ENCODE measurements at places on chromosomes 12 and 14. TPM values are rescaled to one million over a fixed set of nuclear protein-coding genes. Genes with fewer than 3 reads are reported as not detected.
A peak's percentile ranks its signal among the peaks of the same experiment; 100 is the strongest.

GRCh38 chr12:21851151-21851550 is 76.6 kb upstream of the KCNJ8 start:
- H3K27me3 ChIP-seq = no peaks in the 10 kb centered on the region
- H3K4me1 ChIP-seq = peaks cover 5% of the 10 kb centered on the region
- no peak for DNase-seq
- no peaks in the 10 kb centered on the region for H3K36me3 ChIP-seq
- H3K4me3 ChIP-seq = no peak overlapping the region
- H3K27ac ChIP-seq = no peak overlapping the region

- no peak within 1 kb of the TSS for H3K27ac ChIP-seq
- DNase-seq = no peak
- H3K4me3 ChIP-seq = no peak within 1 kb of the TSS
- H3K27me3 ChIP-seq = peaks cover 78% of the 10 kb centered on the region
These were observed at the start of gene KRT76 for GRCh38 chr12:52776913-52777395. KRT76 (minus strand) TSS chr12:52777345; CDS start chr12:52777291, 54 bp downstream.

DNA sequence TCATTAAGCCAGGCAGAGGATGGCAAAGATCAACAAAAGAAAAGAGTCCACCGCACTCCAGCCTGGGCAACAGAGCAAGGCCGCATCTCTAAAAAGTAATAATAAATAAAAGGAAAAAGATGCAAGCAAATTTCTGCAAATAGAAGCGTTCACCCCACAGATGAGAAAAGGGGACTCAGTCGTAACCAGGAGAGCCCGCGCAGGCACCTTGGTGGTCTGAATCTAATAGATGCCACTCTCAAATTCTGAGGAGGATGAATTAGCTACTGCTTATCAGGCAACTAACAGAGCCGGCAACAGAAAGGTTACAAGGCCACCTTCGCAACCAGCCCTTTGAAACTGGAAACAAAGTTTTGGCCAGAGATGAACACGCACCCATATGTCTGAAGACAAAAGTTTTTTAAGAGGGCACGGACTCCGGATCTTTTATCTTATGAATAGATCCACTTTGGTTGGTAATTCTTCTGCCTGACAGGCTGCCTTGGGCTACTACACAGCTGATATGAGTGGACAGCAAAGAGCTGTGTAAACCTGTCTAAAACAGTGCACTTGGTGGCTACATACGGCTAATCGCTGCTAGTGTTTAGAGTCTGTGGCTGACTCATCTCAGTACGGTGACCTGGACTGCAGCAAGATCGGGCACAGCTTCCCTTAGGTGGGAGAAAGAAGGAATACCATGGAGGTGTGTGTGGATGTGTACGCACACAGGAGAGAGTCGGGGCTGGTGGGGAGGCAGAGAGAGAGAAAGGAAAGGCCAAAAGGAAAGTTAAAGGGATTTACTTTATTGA is 32.9 kb upstream of the TTC7B start:
- H3K27ac ChIP-seq = no peak overlapping the region
- peaks cover 8% of the 10 kb centered on the region for H3K27me3 ChIP-seq
- no peak for DNase-seq
- H3K4me3 ChIP-seq = no peak overlapping the region
- H3K4me1 ChIP-seq = peaks cover 10% of the 10 kb centered on the region

DNA sequence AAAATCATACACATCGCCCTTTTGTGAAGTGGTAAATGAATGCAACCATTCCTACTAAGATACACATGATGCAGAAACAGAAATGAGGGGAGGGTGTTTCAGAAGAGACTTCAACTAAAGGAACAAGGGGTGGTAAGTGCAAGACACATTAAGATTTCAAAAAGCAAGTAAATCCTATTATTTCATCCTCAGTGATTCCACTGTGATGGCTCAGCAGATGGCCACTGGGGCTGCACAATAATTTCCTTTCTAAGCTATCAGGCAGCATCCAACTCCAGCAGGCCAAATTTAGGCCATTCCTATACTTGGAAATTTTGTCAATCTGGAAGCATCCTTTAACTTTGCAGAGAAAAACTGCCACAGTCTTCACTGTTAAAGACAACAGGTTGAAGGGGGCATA is 272.4 kb downstream of the NELL2 start:
- H3K4me3 ChIP-seq = no peak overlapping the region
- no peaks in the 10 kb centered on the region for H3K4me1 ChIP-seq
- no peaks in the 10 kb centered on the region for H3K36me3 ChIP-seq
- no peak for DNase-seq
- no peaks in the 10 kb centered on the region for H3K27me3 ChIP-seq
- H3K27ac ChIP-seq = no peak overlapping the region

DNA sequence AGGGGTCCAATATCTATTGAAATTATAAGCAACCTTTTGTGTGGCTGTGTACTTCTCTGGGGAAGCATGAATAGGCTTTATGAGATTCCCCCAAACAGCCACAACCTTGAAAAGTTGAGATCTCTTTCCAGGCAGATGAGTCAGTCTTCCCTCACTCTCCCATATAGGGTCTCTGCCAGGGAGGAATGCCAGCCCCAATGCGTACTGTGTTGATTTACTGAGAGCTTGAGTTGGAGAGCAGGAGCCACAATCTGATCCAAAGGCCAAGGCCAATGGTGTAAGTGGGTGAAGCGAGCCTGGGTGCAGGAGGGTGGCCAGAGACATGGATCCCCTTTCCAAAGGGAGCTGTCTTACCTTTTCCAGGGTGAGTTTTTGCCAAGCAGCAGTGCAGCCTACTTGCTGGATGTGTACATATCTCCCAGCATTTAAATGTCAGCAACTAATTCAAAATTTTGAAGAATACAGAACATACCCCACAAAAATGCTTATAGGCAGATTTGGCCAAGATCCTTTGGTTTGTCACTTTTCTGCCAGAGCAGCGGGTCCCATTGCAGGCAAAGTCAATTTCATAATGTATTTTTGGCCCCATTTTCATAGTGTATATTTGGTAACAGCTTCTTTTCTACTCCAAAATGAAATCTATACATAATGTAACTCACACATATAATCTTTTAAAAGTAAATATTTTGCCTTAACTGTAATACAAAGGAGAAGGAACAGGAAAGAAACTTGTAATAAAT is 88.2 kb downstream of the TBC1D30 start:
- no peak for DNase-seq
- no peak overlapping the region for H3K27ac ChIP-seq
- peaks cover 9% of the 10 kb centered on the region for H3K27me3 ChIP-seq
- H3K36me3 ChIP-seq = no peaks in the 10 kb centered on the region

GRCh38 chr14:92514844-92515514 is 1.4 kb downstream of the RIN3 start:
- H3K36me3 ChIP-seq = no peaks in the 10 kb centered on the region
- peaks cover 25% of the 10 kb centered on the region for H3K4me1 ChIP-seq
- H3K4me3 ChIP-seq = peak overlapping the region; percentile 85
- peak overlapping the region; percentile 89 for H3K27ac ChIP-seq
- DNase-seq = peak; percentile 88

DNA sequence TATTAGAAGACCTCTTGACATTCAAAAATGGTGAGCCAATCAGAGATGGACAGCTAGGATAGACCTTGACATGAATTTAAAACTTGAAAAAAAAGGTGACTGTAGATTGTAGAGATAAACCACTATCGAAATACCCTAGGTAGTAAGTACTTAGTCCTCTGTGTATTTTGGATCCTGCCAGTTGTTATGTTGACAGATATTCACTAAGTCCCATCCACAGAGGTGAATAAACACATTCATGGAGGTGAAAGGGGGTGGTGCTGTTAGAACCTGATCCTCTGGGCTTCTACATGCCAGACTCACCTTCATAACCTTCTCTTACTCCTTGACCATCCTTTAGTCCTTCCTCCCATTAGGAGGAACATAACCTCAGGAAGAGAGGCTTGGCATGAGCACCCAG is 72.3 kb downstream of the OTX2 start:
- no peaks in the 10 kb centered on the region for H3K4me1 ChIP-seq
- DNase-seq = no peak
- no peaks in the 10 kb centered on the region for H3K27me3 ChIP-seq
- no peak overlapping the region for H3K27ac ChIP-seq

DNA sequence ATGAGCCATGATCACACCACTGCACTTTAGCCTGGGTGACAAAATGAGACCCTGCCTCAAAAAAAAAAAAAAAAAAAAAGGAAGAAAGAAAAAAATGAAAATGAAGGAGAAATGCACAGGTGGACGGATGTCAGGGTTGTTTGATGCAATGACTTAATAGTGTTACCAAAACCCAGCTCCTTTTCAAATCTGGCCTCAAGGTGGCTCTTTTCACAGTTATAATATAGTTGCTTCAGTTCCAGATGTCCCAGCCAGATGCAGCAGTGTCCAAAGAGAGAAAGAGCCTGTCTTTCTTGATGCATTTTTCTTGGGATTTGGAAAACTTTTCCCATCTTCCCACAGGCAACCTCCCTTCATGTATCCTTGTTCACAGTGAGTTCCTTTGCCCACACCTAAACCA is 36.5 kb downstream of the KCNMB4 start:
- H3K36me3 ChIP-seq = no peaks in the 10 kb centered on the region
- H3K27ac ChIP-seq = no peak overlapping the region
- H3K4me3 ChIP-seq = no peak overlapping the region

- H3K4me3 ChIP-seq = no peak overlapping the region
- no peaks in the 10 kb centered on the region for H3K4me1 ChIP-seq
- H3K27ac ChIP-seq = no peak overlapping the region
- no peaks in the 10 kb centered on the region for H3K36me3 ChIP-seq
These were observed 35.7 kb upstream of the CLMN start for GRCh38 chr14:95355422-95355821.

- H3K36me3 ChIP-seq = no peaks in the 10 kb centered on the region
- peak; percentile 60 for DNase-seq
- no peaks in the 10 kb centered on the region for H3K27me3 ChIP-seq
- H3K27ac ChIP-seq = peak overlapping the region; percentile 86
- peaks cover 3% of the 10 kb centered on the region for H3K4me1 ChIP-seq
These were observed 2.2 kb downstream of the BAZ1A start for GRCh38 chr14:34872822-34873588.

DNA sequence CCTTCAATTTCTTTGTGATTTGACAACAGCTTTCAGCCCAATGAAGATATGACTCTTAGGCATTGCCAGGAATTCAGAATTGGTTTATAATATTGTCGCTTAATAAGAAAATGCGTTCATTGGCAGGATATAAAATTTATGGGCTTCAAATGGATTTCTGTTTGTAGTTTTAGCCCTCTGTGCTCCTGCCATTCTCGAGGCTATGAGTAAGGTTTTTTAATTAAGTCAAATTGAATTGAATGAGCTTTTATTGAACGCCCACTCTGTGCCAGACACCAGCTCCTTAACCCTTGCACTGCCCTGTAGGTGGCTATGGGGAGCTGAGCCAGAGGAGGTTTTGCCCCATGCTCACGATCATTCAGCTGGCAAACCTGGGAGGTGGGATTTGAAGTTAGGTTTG is 115.1 kb downstream of the SLC25A47 start:
- H3K36me3 ChIP-seq = no peaks in the 10 kb centered on the region
- H3K4me1 ChIP-seq = peaks cover 34% of the 10 kb centered on the region
- H3K4me3 ChIP-seq = no peak overlapping the region
- H3K27me3 ChIP-seq = no peaks in the 10 kb centered on the region

DNA sequence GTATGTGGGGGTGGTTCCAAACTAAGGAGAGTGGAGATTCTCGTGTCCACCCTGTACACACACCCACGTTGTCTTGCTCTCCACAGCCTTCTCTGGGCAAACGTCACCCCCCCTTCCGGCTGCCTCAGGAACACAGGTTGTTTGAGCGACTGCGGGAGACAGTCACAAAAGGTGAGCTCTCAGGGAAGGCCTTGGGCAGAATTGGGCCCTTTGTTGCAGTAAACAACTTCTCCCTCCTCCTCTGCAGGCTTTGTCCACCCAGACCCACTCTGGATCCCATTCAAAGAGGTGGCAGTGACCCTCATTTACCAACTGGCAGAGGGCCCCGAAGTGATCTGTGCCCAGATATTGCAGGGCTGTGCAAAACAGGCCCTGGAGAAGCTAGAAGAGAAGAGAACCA is 8.1 kb upstream of the GAPDH start:
- no peaks in the 10 kb centered on the region for H3K27me3 ChIP-seq
- peaks cover 96% of the 10 kb centered on the region for H3K36me3 ChIP-seq

GRCh38 chr12:30652034-30652696 is 43.5 kb downstream of the IPO8 start:
- H3K4me3 ChIP-seq = no peak overlapping the region
- H3K27ac ChIP-seq = no peak overlapping the region
- no peaks in the 10 kb centered on the region for H3K27me3 ChIP-seq
- no peaks in the 10 kb centered on the region for H3K4me1 ChIP-seq
- peaks cover 5% of the 10 kb centered on the region for H3K36me3 ChIP-seq
- no peak for DNase-seq

DNA sequence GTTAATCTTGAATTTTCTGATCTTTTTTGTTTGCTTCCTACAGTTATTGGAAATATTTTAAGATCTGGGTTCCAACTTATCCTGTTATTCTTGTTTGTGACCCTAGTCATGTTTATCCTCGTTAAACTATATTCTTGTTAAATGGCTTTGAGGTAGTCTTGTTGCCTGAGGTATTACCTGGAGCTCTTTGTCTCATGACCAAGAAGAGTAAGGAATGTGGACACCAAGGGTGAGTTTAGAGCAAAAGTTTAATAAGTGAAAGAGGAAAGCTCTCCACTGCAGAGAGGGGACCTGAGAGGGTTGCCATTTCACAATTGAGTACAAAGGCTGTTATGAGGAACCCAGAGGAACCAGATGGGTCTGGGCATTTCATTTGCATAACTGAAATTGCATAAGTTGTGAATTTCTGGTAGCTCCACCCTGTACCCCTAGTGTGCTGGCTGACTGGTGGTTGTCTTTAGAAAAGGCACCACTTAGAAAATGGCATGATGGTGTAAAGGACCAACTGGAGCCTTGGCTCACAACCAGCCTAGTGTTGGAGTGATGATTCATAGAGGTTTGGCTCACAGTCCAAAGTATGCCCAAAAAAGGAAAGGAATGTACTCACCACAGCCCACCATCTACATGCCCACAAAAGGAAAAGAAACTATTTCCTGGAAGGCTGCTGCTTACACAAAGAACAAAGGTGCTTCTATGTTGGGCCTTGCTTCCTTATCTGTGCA is 36.7 kb upstream of the RESF1 start:
- no peaks in the 10 kb centered on the region for H3K36me3 ChIP-seq
- H3K4me3 ChIP-seq = no peak overlapping the region
- no peak for DNase-seq
- H3K27me3 ChIP-seq = no peaks in the 10 kb centered on the region
- no peak overlapping the region for H3K27ac ChIP-seq

GRCh38 chr12:26399381-26399780 is 204.0 kb downstream of the SSPN start:
- H3K4me1 ChIP-seq = no peaks in the 10 kb centered on the region
- H3K27me3 ChIP-seq = no peaks in the 10 kb centered on the region
- H3K27ac ChIP-seq = no peak overlapping the region

- peaks cover 35% of the 10 kb centered on the region for H3K4me1 ChIP-seq
- H3K27me3 ChIP-seq = no peaks in the 10 kb centered on the region
- peaks cover 13% of the 10 kb centered on the region for H3K36me3 ChIP-seq
- H3K4me3 ChIP-seq = no peak overlapping the region
These were observed 24.8 kb downstream of the SLC25A29 start for GRCh38 chr14:100281286-100282082.

PLCZ1 gene
- not detected for total RNA-seq

OASL gene
- total RNA-seq = 1.2 TPM

PPTC7 gene
- 7.6 TPM for total RNA-seq

PGAM5 gene
- 20.9 TPM for total RNA-seq

TROAP gene
- total RNA-seq = 2.5 TPM

IL31 gene
- total RNA-seq = not detected

GLS2 gene
- total RNA-seq = 0.36 TPM

OAS3 gene
- total RNA-seq = 1.8 TPM

DIO3 gene
- total RNA-seq = not detected

PPFIBP1 gene
- 179 TPM for total RNA-seq

POU6F1 gene
- total RNA-seq = 7.6 TPM

EGLN3 gene
- 0.29 TPM for total RNA-seq

All from osteoblast (primary cell).